D721Med (cell line): ENCODE measurements at places on chromosomes 1 and 21.
A peak's percentile ranks its signal among the peaks of the same experiment; 100 is the strongest.

- DNase-seq, result peak; percentile 79
These were observed 2.1 kb upstream of the DNMT3L start for GRCh38 chr21:44263768-44264167.

GRCh38 chr1:87103074-87103473 is 188.6 kb downstream of the HS2ST1 start:
- DNase-seq, result no peak

GRCh38 chr21:33890187-33890586 is 25.4 kb downstream of the ATP5PO start:
- no peak for DNase-seq

- DNase-seq, result peak; percentile 48
These were observed 657.4 kb downstream of the AJAP1 start for GRCh38 chr1:5311634-5312292.

GRCh38 chr1:186244825-186245224 is 130.2 kb downstream of the TPR start:
- DNase-seq, result no peak

GRCh38 chr21:39658066-39658465 is 45.3 kb downstream of the B3GALT5 start:
- DNase-seq, result no peak

DNA sequence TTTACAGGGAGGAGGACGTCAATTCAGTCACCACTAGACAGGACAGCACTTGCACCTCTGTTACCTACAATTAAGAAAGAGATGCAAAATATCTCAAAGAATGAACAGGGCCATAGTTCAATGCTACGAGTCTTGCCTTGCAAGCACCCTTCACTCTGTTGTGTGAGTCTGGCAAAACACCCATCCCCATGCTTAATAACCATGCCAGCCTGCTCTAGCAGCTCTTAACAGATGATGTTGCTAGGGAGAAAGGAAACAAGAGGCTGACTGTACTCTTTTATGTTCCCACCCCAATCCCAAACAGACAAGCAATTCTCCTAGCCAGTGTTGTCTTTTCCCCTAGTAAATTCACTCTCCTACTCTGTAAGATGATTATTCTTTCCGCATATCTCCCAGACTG is 5.3 kb downstream of the CBR1 start:
- no peak for DNase-seq

DNA sequence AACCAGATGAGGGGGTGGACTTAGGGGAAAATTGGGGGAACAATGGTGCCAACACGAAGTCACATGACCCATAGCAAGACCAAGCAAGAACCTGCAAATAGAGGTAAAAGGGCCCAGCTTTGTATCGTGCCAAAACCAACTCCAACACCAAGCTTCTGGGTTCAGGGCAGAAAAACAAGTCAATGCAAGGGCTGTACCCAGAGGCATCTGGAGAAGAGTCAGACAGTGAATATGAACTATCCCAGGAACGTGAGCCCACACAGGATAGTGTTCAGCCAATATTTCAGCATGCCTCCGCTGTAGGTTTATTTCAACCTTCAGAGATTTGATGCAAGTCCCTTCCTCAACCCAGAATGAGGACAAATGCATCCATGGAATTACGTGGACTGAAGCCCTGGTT is 15.0 kb upstream of the ZMYM6 start:
- no peak for DNase-seq

DNA sequence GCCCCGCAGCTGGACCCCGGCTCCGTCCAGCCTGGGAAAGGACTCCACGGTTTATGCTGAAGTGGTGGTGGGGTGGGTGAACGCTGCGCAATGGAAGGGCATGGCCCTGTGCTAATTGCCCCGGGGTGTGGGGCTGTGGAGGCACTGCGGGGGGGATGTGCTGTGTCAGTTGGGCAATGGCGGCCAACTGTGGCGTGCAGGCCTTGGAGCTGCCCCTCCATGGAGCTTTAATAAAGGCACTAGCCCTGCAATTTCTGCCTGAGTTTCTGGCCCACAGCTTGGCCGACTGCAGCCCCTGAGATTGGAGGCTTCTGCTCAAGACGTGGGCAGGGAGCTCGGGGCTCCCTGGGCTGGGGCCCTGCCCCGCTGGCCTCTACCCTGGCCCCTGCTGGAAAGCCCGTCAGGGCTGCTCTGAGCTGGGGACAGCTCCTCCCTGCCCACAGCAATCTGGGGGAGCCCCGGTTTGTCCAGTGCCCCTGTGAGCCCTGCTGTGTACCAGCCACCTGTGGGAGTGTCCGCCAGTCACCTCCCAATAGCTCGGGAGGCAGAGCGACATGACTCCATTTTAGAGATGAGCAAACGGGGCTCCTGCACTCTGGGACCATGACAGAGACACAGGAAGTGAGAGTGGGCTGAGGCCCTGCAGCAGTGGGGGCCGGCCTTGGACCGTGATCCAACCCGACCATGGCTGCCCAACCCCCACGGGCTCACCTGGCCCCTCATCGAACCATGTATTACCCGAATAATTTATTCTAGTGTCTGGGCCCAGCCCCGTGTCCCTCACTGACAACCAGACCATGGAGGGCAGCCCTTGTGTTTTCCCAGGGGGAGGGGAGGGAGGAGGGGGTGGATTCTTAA is 8.7 kb upstream of the TNFRSF14 start:
- DNase-seq, result no peak

GRCh38 chr1:70427976-70428375 is 16.9 kb downstream of the CTH start:
- no peak for DNase-seq

DNA sequence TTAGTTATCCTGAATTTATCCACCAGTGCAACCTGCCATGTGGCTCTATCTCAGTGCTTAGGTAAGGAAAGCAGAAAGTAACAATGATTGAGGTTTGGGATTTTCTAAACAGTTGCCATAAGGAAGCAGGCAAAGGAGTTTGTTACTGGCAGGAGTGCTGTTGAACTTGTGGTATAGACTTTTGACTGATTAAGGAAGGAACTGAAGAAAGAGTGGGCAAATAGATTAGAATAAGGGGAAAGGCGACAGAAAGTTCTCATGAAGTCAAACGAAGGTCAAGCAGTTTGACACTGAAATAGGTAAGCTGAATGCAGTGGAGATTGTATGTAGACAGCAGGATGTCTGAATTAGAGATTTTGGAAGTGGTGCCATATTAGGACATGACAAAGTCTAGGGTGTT is 24.2 kb upstream of the CR2 start:
- no peak for DNase-seq

GRCh38 chr21:23986214-23986613 is 1621.1 kb downstream of the MRPL39 start:
- DNase-seq, result no peak

- DNase-seq, result no peak
These were observed 486.7 kb downstream of the SMYD3 start for GRCh38 chr1:246020211-246020954.

- no peak for DNase-seq
These were observed 204.9 kb downstream of the DYRK1A start for GRCh38 chr21:37571442-37571841.

DNA sequence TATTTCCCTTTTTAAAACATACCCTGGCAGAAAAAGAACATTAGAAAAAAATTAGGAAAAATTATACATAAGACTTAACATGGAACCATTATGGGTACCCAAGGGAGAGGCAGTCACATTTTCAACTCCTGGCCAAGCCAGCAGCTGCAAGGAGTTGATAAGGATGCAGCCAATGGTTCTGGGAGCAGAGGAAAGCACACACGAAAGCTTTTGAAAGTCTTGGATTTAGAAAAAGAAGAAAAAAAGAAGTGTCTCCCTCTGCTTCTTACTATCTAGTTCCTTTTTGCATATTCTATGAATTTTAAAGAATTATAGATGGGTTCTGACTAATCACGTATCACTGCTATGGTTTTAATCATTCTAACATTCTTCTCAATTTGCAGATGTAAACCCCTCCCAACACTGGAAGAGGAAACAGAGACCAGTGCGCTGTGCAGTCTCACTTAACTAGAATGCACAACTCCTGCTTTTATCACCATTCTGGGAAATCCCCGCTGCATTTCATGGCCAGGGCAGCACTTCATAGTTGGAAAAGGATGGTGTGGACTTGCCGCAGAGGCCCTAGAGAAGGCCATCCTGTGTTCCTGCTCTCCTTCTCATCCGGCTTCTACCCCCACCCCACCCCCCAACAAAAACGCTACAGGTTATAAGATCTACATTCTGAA is 2.7 kb upstream of the CD58 start:
- no peak for DNase-seq

GRCh38 chr1:147201786-147202185 is 23.4 kb downstream of the FMO5 start:
- DNase-seq, result no peak

DNA sequence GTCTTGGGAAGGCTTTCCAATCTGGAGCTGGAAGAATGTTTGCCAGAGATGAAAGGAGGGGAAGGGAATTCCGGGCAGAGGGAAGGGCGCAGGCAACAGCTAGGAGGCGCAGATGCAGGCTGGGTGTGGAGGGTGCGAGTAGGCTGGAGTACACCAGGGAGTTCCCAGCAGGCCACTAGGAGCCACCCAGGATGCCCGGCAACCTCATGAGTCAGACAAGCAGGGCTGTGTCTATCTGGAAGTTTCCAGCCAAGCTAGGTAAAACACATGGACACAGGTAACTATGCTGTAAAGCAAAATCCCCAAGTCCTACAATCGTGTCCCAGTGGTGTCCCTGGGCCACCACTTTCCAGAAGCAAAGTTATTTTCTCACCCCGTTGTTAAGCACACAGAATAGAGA is 990 bp upstream of the NBL1 start:
- DNase-seq, result no peak

- no peak for DNase-seq
These were observed 472.7 kb downstream of the PTPRU start for GRCh38 chr1:29708796-29709703.

- no peak for DNase-seq
These were observed 5.8 kb upstream of the FOXD3 start for GRCh38 chr1:63316598-63316983.

DNA sequence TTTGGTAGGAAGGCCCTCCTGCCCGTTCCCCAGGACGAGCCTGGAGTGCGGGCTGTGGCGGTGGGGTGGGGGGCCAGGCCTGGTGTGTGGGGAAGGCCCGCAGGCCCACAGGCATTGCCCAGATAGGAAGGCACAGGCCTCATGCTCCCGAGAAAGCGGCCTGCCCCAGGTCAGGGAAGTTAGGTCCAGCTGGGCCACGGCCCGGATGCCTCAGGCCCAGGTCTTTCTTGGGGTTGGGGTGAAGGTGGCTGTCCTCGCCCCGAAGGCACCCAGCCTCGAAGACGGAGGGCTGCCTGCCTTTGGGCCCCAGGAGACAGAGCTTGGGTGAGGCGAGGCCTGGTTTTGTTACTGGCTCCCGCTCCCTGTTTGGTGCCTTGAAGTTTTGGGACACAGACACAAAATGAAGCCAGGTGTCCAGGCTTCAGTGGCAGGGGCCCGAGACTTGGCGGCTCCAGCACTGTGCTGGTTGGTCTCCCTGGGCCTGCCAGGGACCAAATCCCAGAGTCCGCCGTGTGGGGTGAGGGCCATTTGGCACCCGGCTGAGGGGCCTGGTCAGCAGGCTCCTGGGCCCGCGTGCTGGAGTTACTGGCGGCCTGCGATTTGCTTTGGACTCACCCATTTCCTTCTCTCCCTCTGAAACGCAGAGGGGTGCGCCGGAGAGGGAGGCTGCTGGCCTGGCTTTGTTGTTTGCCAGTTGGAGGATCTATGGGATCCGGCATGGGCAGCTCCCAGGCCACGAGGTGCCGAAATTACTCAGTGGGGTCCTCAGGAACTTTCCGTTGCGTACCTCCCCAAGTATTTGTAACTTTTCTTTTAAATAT is 2.0 kb downstream of the SKI start:
- DNase-seq, result no peak

GRCh38 chr1:153608742-153609584 is 4.0 kb downstream of the S100A16 start:
- no peak for DNase-seq

DNA sequence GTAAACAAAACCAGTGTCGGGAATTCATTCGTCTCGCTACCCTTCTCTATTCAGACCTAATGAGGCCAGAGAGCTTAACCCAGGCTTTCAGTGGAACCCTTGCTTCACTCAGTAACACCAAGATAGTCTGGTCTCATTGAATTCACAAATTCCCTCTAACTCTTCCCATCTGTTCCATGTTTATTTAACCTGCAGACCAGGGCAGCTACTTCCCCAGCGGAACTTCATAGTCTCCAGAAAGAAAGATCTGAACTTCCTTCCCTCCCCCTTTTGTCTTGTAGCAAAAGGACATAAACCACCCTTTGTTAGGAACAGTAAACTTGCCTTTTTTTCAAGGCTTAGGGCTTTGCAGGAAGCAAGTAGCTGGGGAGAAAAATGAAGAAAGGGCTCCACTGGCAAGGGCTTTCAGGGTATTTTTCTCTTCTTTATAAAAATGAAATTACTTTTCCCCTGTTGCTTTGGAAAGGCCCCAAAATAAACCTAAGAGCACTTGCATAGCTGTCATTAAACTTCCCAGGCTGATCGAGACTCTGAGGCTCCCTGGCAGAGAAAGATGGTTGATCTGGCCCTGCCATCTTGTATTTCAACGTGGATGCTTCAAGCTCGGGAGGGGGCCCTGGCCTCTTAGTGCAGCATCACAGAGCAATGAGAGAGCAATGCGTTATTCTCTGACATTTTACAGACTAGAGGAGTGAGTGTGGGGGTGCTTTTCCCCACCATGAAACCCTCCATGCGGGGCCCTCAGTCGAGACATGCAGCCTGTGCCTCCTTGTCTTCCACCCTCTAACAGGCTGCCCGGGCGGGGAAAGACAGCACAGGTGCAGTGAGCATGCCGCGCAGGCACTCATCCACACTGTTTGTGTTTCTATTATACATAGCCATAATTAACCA is 30.0 kb downstream of the MIS18A start:
- DNase-seq, result no peak

DNA sequence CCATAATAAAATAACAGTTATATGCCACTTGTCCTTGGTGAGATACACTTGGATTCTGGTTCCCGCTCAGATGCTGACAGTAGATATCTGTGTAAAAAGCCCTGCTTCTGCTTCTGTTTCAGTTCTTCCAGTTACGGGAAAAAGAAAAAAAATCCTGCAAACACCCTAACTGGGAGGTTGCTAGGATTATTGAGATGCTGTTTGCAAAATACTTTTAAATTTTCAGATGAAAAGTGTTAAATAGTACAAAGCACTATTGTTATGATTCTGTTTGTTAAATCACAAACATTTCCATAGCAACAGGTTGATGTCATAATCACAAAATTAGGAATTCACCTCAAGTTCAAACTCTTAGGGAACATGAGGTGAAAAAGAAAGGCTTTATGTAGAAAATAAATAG is 232.3 kb downstream of the HMCN1 start:
- DNase-seq, result no peak

GRCh38 chr1:178284058-178284457 is 190.2 kb downstream of the RASAL2 start:
- DNase-seq, result no peak

DNA sequence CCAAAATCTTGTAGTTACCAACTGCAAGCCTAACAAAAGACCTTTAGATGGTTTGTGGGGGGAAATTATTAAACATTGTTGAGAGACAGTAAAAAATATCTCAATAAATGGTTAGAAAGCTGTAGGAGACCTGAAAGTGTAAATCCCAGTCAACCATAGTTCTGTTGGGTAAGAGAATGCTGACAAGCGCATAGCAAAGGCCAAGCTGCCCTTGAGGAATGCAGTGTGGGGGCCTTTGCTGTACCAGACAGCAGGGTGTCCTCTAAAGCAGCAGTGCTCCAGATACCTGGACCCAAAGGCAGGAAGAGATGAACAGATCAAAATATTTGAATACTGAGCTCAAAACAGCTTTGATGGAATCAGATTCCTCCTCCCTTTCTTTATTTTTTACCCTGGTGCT is 54.6 kb downstream of the OBSCN start:
- DNase-seq, result no peak
